Prostate gland (tissue), 2 donors: ENCODE measurements at places on chromosomes 4 and X.

- no peak for DNase-seq
These were observed 5.8 kb downstream of the TSC22D3 start for GRCh38 chrX:107769581-107770317.

DNA sequence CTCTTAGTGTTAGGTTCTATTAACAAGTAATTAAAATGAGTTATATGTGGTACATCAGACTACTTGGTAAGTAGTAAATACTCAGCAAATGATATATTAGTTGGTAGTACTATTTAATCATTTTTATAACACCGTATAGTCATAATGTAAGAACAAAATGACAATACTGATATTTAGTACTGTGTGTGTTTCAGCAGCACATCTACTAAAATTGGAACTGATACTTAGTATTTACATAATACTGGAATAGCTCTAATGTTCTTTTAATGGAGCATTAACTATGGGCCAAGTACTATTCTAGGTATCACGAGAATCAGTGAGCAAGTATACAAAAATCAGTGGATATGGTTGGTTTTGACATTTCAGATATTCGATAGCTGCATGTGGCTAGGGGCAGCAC lies 35.3 kb downstream of the ERVMER34-1 start:
- DNase-seq = no peak

- no peak for DNase-seq
These were observed 32.4 kb upstream of the RBPJ start for GRCh38 chr4:26288355-26288909.

GRCh38 chr4:61614231-61614630 lies 414.1 kb downstream of the ADGRL3 start:
- DNase-seq = no peak
